ENCODE measurements at places on chromosomes 4 and X.

DNA sequence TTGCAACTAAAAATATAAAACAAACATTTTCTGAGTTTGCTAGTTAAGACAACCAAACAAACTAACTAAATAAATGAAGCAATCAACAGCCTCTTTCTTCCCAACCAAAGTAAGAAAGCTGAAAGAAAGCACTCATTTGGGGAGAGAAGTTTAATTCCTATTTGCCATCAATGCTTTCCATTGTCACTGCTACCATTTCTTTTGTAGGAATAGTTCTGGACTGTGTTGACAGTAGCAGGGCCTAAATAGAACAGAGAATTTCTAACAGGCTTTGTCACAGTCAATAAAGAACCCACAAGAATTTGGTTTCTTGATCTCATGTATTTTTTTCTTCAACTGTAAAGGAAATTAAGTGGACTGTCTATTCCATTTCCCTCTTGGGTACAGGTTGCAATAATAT lies 1886.4 kb upstream of the TENM3 start:
- no peak for DNase-seq

GRCh38 chrX:139086246-139086645 lies 374.7 kb upstream of the FGF13 start:
- no peak for DNase-seq

DNA sequence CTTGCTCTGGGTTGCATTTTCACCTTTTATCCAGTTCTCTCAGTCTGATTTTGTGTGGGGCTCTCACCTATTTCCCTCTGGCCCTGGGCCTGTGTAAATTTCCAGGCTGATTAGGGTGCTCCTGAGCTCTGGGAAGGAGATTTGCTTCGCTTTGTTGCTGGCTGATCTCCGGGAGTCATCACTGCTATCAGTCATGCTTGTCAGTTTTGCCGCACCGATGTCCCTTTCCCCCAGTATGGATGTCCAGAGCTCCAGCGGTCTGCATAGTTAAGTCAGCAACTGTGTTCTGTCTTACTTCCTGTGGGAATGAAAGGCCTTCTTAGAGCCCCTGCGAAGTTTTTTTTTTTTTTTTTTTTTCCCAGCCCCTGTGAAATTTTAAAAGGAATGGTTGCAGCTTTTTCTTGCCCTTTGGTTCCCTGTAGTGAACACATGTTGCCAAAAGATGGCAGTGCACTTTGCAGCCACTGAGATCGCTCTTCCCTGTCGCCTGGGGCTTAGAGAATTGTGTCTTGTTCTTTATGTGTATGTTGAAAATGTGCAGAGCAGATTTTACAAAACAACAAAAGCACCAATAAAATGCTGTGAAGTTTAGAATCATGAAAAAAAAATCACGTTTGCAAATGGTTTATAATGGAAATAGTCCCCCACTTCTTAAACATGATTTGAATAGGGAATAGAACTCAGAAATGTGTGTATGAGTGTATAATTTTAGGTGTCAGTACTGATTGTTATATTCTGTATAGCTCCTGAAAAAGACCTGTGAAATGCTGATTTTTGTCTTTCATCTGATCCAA lies 109.1 kb upstream of the SLC4A4 start:
- no peak for DNase-seq

- DNase-seq, result no peak
Observed at GRCh38 chr4:176883108-176883550, 90.4 kb upstream of the VEGFC start.

- DNase-seq, result peak; percentile 86
Observed at GRCh38 chrX:102712216-102712966, at the start of gene GPRASP2. Gene GPRASP2, plus strand, starts transcription at chrX:102712448. Its CDS starts 2,422 bp downstream, at chrX:102714870.

GRCh38 chr4:176290520-176290919 lies 21.5 kb upstream of the ASB5 start:
- no peak for DNase-seq

- DNase-seq, result no peak
Observed at GRCh38 chr4:116847616-116848015, 237.8 kb downstream of the TRAM1L1 start.

DNA sequence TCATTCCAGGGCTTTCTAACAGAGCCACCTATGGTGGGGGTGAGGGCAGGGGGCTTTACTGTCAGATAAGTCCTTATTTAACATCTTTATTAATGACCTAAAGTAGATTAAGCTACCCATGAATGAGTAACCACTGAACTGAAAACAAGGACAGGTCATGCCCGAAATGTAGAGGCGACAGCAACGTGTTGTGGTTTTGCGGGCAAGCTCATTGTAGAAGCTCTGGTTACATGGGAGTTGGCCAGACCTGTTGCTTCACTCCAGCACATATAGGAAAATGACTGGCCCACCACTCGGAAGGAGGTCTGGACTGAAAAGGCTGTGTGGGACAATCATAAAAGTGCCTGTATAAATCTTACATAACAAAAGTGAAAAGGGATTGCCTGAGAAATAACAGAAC lies 109.6 kb upstream of the NDP start:
- no peak for DNase-seq

Data from left forelimb (tissue), 1 donor.